ENCODE measurements at places on chromosomes 2 and 18.

DNA sequence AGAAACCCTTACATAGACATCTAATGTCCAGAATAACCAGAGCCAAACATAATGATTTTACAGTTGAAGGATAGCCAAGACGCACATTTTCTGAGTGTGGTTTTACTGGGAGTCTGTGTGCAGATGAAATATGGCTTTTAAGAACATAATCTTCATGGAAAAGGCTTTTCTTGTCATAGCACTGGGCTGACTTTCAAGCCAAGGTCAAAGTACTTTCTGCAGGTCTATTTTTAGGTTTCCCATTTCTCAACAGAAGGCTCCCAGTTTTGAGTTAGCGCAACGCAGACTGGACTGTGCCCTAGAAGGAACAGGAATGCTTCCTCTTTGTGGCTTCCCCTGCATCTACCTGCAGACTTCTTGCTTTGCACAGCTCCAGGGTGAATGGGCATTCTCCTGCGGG is 92.3 kb upstream of the UPP2 start:
- DNase-seq: no peak

DNA sequence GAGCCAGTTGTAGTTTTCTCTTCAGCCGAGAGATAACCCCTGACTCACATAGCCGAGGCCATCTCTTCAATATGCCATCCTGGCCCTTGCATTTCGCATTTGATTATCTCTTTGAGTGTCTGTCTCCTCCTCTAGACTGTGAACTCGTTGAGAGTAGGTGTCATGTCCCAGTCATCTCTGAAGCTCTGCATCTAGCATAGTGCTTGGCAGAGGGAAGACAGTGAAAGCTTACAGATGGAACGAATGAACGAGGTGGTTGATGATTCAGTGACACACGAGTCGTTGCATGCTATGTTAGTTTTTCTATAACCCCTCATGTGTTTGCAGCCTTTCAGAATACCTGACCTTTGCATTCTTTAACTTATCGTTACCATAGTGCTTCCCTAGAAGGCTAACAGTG is 59.9 kb upstream of the CYRIA start:
- DNase-seq: no peak

- DNase-seq: no peak
These were observed 142.7 kb downstream of the AGAP1 start for GRCh38 chr2:235636546-235636945.

GRCh38 chr18:35580701-35581539 is 620 bp upstream of the GALNT1 start:
- DNase-seq: peak; percentile 58

DNA sequence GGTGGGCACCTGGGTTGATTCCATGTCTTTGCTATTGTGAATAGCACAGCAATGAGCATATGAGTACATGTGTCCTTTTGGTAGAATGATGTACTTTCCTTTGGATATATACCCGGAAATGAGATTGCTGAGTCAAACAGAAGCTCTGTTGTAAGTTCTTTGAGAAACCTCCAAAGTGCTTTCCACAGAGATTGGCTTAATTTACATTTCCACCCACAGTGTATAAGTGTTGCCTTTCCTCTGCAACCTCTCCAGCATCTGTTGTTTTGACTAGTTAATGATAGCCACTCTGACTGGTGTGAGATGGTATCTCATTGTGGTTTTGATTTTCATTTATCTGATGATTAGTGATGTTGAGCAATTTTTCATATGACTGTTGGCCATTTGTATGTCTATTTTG is 194.8 kb downstream of the ZNF804A start:
- DNase-seq: no peak

DNA sequence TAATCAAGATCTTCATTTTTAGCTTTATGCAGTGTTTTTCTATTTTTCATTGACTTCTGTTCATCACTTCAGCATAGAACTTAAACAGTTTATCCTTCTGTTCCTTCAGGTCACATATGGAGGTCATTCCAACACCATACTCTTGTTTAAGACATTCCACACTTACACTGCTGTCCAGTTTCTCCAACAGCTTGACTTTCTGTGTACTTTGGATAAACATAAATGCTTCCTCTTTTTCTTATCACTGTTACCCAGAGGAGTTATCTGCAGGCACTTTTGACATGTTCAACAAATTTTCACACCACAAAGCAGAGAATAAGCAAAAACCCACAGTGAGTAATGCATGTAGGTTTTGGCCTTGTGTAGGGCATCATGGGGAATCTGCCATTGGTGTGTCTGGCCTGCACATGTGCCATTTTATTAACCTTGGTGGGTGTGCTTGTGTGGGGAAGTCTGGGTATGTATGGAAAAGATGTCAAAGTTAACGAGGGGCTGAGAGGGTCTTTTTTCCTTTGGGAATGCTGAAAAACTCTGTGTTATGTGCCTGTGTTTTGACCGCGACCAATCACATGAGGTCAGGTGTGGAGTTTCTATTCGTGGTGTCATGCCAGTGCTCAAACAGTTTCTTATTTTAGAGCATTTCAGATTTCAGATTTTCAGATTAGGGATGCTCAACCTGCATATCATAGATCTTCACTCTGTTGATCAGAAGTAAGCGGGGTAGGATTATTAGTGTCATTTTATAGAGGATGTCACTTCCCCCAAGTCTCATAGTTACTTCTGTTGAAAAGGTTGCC is 53.9 kb upstream of the ACVR1 start:
- no peak for DNase-seq

DNA sequence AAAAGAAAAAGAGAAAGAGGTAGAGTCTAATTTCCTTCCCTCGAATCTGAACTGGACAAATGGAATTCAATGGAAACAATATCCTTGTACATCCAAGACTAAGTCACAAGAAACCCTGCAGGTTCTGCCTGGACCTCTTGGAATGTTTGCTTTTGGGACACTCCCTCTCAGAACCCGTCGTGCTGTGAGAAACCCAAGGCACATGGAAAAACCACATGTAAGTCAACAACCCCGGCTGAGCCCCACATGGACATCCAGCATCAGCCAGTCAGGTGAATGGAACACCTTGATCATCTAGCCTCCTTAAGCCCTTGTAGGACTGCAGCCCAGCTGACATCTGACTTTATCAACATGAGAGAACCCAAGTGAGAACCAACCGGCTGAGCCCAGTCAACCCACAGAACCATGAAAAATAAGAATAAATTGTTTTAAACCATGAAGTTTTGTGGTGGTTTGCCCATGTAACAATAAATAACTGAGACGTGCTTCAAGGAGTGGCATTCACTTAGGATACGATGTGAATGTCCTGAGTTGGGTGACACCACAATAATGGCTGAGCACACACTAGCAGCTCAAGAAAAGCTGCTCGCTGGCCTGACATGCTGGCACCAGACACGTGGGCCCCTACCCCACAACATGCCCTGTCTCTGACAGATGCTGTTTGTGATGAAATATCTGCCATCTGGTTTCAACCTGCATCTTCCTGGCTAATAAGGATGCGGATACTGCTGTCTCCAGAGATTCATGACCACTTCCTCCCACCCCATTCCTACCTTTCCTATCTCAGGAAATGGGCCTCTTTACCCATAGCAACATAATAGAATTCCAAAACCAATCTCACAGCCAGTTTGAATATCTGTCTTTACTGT is 28.8 kb downstream of the PKDCC start:
- DNase-seq: no peak

- no peak for DNase-seq
These were observed 2.8 kb upstream of the STK25 start for GRCh38 chr2:241511091-241511741.

GRCh38 chr2:201975964-201976612 is 57.6 kb upstream of the FZD7 start:
- DNase-seq: no peak

- no peak for DNase-seq
These were observed 320.9 kb upstream of the TCF4 start for GRCh38 chr18:55908901-55909366.

DNA sequence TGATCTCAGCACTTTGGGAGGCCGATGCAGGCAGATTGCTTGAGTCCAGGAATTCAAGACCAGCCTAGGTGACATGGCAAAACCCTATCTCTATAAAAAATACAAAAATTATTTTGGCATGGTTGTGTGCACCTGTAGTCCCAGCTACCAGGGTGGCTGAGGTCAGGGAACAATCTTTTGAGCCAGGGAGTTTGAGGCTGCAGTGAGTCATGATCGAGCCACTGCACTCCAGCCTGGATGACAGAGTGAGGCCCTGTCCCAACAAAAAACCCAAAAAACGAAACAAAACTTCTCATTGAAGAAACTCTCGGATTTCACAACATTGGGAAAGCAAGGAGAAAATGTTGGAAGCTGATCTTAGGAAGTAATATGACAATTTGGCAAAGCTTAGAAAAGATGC is 317.3 kb upstream of the MGAT5 start:
- DNase-seq: no peak

DNA sequence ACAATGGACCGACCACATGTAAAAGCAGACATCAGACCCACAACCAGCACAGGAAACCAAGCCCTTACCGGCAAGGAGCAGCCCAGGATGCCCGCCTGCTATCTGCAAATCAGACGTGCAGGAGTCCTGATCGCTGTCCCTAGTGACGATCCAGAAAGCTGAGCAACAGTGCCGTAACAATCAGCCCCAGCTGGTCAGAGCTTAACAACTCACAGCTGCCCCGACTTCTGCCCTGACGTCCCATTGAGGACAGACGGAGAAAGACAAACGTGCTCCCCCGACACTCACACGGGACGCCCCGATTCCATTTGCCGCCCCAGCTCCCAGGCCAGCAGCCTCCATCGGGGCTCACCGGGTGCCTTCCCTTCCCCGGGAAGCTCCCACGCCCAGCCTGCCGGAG is 39.8 kb upstream of the PXDN start:
- no peak for DNase-seq

DNA sequence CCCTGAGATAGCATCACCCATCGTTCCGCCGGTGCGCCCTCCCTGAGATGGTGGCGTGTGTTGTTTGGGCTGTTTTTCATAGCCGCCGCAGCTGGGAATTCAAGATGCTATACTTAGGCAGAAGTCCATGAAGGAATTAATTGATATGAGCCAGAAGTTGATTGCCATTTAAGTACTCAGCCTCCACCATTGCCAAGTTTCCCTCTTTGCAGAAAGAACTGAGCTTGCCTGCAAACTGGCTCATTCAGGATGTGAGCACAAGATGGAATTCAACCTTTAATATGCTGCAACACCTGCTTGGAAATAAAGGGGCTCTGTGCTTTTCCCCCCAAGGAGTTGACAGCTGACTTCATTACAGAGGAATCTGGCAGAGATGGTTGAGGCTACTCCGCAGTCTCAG is 295.5 kb downstream of the ZNF521 start:
- no peak for DNase-seq

DNA sequence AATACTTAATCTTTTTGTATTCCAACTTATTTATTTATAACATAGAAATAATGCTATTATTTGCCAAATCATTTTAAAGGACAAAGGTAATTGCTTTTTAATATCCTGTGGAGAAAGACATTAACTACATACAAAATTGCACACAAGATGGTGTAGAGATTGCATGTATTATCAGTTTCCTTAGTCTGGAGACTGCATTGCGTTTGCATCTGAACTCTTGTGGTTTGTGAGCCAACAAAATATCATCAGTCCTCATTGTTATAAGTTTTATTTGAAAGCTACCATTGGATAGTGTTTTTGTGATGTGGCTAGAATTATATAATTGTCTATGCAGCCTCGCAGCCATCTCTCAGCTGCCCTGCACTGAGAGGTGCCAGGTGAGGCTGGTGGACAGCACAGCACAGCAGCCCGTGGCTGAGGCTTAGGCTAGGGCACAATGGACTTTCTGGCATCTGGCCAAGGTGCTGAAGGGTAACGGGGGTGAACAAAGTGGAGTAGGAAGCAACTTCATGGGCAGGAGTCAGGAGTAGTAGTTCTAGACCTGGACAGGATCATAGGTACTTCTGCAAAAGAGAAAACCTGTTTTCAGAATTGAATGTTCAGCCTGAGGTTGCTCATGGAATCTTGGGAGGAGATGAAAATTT is 15.1 kb downstream of the RASGRP3 start:
- DNase-seq: no peak

- DNase-seq: no peak
These were observed 2.4 kb downstream of the NR4A2 start for GRCh38 chr2:156329927-156330726.

- DNase-seq: no peak
These were observed 323.0 kb downstream of the PTPRM start for GRCh38 chr18:7890075-7890474.

DNA sequence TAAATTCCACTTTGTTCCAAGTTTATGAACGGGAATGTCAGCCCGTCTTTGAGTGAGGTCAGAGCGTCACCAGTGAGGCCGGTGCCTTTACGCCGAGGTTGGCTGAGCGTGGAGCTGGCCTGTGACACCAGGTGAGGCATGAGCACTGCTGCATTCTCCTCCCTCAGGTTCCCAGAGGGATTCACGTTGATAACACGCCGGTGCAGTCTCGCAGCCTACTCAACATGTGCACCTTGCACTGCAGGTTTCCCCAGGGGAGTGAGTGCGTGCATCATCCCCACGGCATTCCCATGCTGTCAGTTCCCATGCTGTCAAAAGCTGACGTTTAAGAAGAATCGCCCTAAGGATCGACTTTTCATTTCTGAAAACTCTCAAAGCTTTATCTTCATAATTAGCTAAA is 213.3 kb downstream of the LDLRAD4 start:
- DNase-seq: no peak

DNA sequence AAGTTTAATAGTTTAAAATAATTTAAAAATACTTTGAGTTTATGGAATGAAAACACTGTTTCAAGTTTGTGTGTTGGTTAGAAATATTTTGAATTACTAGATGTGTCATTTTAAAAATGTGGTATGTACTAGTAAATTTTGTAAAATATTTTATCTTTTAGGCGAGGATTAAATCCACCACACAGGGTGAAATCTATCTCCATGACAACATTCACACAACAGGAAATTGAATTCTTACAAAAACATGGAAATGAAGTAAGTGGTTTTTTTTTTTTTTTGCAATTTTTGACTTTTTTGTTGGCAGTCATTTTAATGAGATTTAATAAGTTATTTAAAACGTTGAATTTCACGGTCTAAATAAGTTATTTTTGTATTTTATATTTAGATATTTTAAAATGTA is 19.4 kb downstream of the AGFG1 start:
- DNase-seq: no peak

DNA sequence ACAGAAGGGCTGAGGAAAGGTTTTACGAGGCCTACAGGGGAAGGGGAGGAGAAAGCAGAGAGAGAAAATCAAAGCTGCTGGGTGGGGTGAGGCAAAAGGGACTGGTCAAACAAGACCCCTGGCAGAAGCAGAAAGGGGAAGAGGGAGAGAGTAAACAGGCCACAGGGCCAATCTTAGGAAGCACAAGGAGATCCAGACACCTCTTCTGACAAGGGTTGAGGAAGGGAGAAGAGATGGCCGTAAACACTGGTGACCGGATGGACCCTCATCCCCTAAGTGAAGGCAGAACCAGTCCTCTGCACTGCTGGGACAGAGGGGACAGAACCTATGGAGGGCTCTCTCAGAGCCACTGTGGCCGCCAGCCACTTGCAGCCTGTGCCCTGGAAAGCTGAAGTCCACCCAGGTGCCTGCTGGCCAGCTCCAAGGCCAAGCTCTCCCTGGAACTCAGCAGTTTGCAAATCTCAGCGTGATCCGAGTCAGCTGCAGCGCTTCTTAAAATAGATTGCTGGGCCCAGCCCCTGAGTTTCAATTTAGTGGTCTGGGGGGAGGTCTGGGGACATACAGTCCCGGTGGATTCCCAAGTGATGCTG is 108.8 kb downstream of the TMEM163 start:
- DNase-seq: no peak

Measured in activated naive CD4-positive, alpha-beta T cell treated with Interleukin-2 at 50 U/mL for 16 hours (primary cell).